ENCODE measurements at places on chromosomes 12 and 14. TPM values are rescaled to one million over a fixed set of nuclear protein-coding genes. Genes with fewer than 3 reads are reported as not detected.

DNA sequence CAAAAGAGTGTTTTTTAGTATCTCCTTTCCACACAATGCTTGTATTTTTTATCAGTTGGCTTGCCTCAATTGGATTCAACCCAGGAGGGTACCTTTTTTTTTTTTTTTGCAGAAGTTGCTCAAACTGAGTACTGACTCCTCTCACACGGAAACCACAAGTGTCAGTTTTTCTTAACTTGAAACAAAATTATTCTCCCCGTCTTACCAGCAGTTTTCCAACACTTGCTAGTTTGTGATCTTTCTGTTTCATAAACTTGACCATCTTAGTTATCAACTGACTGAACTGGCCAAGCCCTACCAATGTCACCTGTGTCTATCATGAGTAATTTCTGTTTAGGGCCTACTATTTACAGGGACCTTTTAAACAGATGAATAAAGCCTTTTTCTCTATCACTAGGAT is 34.1 kb upstream of the ITPR2 start:
- DNase-seq, result no peak

Gene CDCA4
- total RNA-seq, result 27.5 TPM

DNA sequence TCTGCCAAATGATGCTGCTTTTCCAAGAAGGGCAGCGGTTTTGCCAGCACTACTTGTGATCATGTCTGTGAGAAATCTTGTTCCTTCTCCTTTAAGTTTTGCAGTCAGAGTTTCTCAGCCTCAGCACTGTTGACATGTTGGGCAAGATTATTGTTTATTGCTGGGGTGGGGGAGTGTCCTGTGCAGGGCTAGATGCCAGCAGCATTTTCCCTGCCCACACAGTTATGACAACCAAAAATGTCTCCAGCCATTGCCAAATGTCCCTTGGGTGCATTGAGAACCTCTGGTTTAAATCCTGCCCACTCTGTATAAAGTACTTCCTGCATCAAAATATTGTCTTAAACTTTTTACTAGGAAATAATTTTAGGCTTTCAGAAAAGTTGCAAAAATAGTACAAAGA is 20.0 kb downstream of the TMEM132C start:
- DNase-seq, result no peak

GRCh38 chr12:71430756-71431155 is 8.8 kb upstream of the LGR5 start:
- DNase-seq, result peak; percentile 39

- DNase-seq, result no peak
These were observed 177.5 kb upstream of the VASH1 start for GRCh38 chr14:76583805-76584204.
